ENCODE measurements at places on chromosomes 12 and 14.

DNA sequence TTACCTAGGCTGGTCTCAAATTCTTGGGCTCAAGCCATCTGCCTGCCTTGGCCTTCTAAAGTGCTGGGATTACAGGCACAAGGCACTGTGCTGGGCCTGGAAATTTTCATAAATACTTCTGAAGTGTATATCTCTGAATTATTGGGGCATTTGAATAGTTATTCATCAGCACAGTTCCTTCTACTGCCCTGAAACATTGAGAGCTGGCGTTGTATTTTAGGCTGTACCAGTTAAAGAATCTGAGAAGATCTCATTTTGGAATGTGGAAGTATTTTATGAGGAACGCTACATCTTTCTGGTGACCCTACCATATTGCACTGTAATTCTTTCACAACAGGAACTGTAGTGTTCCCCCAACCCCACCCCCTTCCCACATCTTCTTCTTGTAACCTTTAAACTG lies 349.0 kb upstream of the RGS6 start:
- no peak for DNase-seq

DNA sequence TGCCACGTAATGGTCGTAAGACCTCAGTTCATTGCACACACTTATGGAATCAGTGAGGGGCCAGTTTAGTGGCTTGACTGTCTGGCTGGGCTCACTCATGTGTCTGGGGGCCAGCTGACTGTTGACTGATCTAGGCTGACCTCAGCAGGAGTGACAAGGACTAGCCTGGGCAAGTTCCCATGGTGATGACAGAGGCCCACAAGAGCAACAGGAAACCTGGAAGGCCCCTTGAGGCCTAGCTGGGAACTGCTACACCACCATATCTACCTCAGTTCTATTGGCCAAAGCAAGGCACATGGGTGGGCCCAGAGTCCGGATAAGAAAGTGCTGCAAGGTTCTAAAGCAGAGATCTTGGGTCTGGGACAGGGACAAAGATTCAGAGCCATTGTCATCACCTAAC lies 21.3 kb upstream of the RFLNA start:
- no peak for DNase-seq

DNA sequence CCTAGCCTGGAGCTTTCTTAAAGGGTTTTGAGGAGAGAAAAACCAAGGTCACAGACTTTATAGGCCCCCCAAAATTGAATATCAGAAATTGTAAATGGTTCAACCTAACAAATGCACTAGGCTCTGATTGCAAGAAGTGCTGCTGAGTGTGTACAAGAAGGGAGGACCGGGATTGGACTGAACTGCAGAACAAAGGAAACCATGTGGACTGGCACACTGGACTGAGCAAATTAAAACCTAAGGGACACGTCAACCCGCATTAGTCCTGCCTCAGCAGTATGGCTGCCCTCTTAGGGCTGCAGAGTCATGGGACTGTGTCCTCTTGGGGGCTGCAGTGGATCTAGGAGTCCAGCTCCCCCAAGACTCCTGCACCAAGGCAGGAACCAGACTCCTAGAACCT lies 842 bp upstream of the CISTR start:
- no peak for DNase-seq

- no peak for DNase-seq
These were observed 1290.1 kb downstream of the AACS start for GRCh38 chr12:126355346-126355745.

Data from CD4-positive, alpha-beta T cell treated with Interleukin-12 subunit alpha and Interleukin-12 subunit beta, for 1 hour (primary cell).